Activated naive CD4-positive, alpha-beta T cell treated with anti-CD3 and anti-CD28 coated beads, Interleukin-2, amount 10 ng/mL, durations not matched to agents 7 days and 5 days (primary cell): ENCODE measurements at places on chromosomes 5 and 9.

DNA sequence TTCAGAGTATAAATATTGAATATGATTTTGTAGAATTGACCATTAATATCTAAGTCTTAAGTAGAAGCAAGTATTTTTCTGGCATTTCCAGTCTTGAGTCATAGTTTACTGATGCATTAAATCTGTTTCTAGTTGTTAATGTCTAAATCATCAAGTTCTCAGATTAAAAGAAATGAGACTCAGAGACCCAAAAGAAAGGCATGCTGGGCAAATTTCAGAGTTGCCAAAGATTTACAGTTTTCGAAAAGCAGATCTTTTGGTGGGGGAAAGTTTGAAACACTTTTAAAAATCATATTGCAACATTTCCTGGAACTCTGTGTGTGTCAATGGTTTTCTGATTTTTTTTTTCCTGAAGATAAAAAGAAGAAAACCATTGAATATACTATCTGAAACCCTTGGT, 60.9 kb downstream of the ANKRD55 start:
- no peak for DNase-seq

DNA sequence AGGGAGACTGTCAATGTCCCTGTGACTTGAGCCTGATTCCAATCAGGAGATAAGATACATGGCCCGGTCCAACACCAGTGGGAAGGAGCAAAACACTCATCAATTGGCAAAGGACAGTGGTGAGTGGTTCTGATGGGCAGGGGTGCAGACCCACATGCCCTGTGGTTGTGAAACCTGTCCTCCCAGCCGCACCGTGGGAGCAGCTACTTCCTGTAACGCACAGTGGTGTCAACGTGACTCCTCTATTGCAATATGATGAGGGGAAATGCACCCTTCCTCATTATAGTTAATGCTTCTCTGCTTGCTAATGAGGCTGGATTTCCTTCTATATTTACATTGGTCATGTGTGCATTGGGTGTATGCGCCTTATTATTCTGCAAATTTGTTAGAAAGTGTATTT, 223.0 kb downstream of the IRX1 start:
- no peak for DNase-seq

GRCh38 chr5:146797658-146798057, 80.9 kb downstream of the PPP2R2B start:
- no peak for DNase-seq

- DNase-seq: no peak
These were observed 44.3 kb upstream of the COL5A1 start for GRCh38 chr9:134597041-134597913.

- no peak for DNase-seq
These were observed 25.0 kb downstream of the TTC23L start for GRCh38 chr5:34863946-34864345.

- no peak for DNase-seq
These were observed 575.2 kb upstream of the WWC1 start for GRCh38 chr5:167716126-167716775.

DNA sequence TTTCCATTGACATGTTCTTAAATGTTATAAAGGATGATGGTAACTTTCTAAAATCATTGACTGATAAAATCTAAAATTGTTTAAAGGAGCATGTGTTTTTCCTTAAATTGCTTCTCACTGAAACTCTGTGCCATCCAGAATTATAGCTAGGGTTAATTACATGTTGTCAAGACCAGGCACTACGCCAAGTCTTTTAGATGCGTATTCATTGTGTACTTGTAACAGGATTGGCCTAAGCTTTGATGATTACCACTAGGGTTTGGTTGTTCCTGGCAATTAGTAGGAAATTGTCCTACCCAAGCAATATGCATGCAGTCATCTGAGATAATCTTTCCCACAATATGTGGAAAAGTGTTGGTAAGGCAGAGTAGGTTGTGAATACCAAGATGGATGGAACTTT, 43.8 kb downstream of the PRKACG start:
- no peak for DNase-seq

- no peak for DNase-seq
These were observed 143.6 kb downstream of the LHFPL2 start for GRCh38 chr5:78504704-78505677.

- DNase-seq: no peak
These were observed 1.9 kb upstream of the DAB2 start for GRCh38 chr5:39426746-39427105.

DNA sequence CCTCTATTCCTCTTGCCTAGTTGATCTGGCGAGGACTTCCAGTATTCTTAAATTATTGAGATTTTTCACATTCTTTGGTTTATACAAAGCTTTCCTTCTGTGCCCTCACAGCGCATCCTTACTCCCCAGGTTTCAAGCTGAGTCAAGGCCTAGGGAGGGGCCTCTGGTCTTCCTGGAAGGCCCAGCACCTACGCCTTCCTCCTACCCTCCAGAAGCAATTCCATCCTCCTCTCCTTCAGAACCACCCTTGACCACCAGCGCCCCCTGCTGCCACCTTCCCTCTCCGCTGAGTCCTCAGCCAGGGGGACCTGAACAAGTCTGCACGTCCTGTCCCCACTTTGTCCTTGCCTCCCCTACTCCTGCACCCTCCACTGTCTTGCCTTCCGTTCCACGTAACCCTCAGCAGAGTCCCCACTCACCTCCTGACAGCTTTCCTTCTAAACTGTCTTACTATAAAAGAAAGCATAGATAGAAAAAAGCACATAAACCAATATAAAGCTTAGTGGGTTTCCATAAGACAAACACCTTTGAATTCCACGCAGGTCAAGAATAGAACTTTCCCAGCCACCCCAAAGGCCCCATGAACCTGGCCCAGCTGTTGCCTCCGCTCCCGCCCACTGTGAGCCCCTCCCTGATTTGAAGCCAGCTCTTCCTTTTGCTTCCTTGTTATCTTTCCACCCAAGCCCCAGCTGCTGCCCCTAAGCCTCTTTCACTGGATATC, 63.0 kb upstream of the CTSL start:
- DNase-seq: peak; percentile 64

GRCh38 chr5:17364987-17365810, 132.8 kb upstream of the TAF11L2 start:
- DNase-seq: no peak

DNA sequence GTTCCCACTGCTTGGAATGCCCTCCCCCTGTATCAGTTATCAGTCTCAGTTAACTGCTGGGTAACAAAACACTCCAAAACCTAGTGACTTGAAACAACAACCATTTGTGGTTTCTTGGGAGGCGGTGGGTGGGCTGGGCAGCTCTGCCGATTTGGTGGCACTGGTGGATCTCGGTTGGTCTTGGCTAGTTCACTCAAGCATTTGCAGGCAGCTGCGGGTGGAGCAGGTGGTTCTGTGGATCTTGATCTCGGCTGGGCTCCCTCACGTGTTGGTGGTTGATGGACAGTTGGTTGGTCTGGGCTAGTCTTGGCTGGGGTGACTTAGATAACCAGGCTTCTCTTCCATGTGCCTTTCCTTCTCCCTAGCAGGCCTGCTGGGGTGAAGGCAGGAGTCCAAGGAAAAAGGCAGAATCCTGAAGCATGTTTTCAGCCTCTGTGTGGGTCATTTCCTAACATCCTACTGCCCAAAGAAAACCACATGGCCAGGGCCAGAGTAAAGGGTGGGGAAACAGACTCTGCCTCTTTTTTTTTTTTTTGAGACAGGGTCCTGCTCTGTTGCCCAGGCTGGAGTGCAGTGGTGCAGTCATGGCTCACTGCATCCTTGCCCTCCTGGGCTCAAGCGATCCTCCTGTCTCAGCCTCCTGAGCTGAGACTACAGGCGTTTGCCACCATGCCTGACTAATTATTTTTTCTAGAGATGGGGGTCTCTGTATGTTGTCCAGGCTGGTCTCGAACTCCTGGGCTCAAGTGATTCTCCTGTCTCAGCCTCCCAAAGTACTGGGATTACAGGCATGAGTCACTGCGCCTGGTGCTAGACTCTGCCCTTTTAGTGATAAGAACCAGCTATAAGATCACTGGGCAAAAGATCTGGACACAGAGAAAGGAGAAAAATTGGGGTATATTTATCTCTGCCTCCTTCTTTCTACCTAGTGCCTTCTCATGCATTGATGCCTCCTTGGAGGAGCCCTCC, 183.7 kb downstream of the RGS3 start:
- DNase-seq: no peak

- DNase-seq: no peak
These were observed 63.7 kb upstream of the ANGPTL2 start for GRCh38 chr9:127185931-127186781.

DNA sequence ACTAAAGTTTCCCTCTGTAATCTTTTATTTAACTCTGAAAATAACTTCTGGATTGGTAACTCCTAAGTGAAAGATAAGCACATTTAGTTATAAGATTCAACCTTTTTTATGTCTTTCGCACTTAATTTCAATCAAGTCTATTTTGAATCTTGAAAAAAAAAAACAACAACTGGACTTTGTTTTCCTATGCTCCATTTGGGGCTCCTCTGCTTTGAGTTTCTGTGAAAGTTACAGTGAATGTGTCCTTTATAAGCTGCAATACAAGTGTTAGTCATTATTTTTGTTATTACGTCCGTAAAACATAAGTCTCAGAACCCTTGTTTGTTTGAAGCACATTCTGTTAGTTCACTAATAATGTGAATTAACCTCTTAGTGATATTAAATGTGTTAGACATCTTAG, 276.8 kb downstream of the ADAMTS6 start:
- DNase-seq: no peak

DNA sequence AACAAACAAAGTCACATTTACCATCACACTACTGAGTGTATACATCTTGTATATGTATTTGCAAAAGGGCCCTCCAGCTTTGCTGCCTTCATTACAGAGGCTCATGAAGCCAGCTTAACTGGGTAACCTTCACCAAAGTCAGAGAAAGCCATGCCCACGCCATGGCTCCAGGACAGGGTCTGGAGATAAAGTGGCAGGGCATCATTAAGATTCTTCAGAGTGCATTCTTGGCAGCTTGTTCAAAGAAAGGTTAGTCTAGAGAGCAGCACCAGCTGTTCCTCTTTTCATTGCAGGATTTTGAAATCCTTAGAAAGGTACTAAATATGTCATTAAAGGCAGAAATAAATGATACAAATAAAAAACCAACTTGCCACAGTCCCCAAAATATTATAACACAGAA, 333.2 kb downstream of the NDUFS4 start:
- DNase-seq: no peak

- no peak for DNase-seq
These were observed 93.9 kb downstream of the GRIA1 start for GRCh38 chr5:153584126-153584959.

GRCh38 chr5:19532936-19533335, 455.1 kb downstream of the CDH18 start:
- no peak for DNase-seq

DNA sequence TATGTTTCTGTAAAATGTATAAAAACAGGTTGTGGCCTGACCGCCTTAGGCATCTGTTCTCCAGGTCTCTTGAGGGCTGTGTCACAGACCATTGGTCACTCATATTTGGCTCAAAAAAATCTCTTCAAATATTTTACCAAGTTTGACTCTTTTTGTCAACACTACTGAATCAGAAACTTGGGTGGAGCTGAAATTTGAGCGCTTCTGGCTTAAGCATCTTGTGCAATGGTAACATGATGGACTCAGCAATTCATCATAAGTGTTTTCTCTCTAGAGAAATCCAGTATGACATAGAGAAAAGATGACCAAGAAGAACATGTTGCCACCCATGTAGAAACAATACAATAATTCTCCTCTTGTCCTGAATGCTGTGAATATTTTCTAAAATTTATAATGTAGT, 387.9 kb downstream of the MAT2B start:
- DNase-seq: no peak

GRCh38 chr9:14418941-14419937, 105.3 kb upstream of the NFIB start:
- DNase-seq: no peak

DNA sequence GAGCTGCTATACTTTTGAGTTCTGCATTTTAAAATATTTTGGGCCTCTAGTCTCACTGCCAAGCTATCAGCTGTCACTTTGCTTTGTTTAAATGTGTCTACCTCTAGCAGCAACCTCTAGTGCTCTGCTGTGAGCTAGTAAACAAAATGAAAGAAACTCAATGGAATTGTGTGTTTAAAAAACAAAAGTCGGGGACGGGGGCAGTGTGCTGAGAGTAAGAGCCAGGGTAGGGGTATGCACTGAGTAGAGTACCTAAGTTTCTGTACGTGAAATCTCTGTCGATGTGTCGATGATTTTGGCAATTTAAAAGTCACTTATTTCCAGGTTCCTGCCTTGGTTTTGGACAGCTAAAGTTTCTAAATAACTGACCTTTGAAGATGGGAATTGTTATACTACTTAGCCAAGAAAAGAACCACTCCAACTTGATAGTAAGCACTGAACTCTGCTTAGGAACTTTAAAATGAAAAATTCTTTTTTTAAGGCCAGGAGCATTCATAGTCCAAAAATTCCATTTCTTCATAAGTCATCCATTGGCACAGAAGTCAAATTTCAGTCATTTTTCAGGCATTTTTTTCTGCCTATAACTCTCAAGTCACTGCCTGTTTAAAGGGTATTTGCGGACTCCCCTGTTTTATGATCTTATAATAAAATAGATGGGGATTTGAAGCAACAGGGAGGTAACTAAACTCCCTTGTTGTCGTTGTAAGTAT, 111.5 kb downstream of the SAXO1 start:
- no peak for DNase-seq

GRCh38 chr9:78468974-78469576, 172.2 kb downstream of the PSAT1 start:
- DNase-seq: no peak

GRCh38 chr9:34996905-34997279, 7.3 kb downstream of the DNAJB5 start:
- DNase-seq: no peak

DNA sequence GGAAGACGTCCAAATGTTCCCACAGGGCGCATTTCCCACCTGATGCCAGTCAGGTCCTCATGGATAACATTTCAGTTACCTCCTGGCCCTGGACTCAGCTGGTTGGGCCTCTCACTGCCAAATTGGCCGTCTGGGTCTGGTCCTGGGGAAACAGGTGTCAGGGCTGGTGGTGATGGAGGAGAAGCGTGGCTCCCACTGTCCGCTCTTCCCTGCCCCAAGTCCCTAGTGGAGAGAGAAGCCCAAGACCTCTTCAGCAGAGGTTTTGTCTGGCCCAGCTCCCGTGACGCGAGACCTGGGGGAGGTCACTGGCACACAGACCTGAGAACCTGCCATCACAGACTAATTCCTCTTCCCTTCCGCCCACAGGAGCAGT, 27.8 kb upstream of the PRDM12 start:
- peak; percentile 13 for DNase-seq

GRCh38 chr5:2651116-2651515, 100.4 kb downstream of the IRX2 start:
- no peak for DNase-seq

GRCh38 chr5:180041301-180042274, 30.0 kb downstream of the RNF130 start:
- no peak for DNase-seq

GRCh38 chr9:94819161-94819687, 92.7 kb downstream of the AOPEP start:
- DNase-seq: no peak

- no peak for DNase-seq
These were observed 213.2 kb upstream of the ACTBL2 start for GRCh38 chr5:57695706-57696388.

GRCh38 chr9:83242066-83242465, 179.1 kb upstream of the RASEF start:
- no peak for DNase-seq
